ENCODE measurements at places on chromosomes 1 and 21.

- DNase-seq = no peak
Observed at GRCh38 chr1:157099633-157100009, at the start of gene ETV3L. TSS of gene ETV3L (minus strand) at chr1:157099808. CDS start at chr1:157099523, 285 bp downstream.

GRCh38 chr1:112904831-112905261 lies 51.1 kb downstream of the SLC16A1 start:
- DNase-seq = no peak

DNA sequence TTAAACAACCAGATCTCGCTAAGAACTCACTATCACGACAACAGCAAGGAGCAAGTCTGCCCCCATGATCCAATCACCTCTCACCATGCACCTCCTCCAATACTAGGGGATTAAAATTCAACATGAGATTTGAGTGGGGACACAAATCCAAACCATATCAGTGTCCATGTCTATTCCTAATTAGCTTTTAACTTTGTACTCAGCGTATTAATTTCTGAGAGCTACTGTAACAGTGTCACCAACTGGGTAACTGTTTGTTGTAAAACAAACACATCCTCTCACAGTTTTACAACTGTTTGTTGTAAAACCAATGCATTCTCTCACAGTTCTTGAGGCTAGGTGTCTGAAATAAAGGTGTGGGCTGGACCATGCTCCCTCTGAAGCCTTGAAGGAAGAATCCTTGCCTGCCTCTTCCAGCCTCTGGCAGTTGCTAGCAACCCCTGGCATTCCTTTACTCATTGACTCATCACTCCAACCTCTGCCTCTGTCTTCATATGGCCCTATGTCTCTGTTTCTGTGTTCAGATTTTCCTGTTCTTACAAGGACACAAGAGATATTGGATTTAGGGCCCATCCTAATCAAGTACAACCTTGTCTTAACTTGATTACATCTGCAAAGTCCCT lies 121.2 kb downstream of the LTN1 start:
- DNase-seq = no peak

- DNase-seq = no peak
Observed at GRCh38 chr1:4161366-4162006, 261.4 kb upstream of the C1orf174 start.

DNA sequence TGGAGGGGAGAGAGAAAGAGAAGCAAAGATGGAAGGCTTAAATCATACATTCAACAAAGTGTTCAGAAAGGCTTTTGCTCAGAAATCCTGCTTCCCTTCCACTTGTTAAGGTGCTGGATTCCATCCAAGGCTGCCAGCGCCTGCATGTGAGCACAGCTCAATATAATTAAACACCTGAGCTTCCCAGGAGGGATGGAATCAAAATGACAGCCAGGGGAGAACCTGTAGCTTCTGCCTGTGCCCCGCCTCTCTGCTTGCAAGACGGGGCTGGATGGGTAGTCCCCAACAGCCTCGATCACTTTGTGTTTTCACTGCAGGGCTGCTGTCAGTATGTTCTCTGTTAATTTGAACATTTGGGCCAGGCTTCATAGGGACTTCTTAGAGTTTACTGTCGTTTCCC lies 225.7 kb downstream of the KCNH1 start:
- peak; percentile 10 for DNase-seq

DNA sequence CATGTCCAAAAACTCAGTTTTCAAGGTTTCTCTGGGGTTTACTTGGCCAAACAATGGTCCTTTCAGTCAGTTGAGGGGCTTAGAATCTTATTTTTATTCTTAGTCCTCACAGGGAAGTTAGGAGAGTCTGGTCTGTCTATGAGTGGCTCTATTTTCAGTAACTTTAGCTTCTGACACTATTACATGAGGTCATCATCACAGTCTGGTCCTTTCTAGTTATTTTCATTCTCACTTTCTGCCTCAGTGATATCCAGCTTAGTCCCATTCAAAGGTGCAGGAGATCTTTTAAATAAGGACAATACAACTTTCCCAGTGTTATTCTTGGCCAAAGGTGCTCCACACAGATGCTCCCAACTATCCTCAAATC lies 30.0 kb upstream of the FGGY start:
- DNase-seq = no peak

DNA sequence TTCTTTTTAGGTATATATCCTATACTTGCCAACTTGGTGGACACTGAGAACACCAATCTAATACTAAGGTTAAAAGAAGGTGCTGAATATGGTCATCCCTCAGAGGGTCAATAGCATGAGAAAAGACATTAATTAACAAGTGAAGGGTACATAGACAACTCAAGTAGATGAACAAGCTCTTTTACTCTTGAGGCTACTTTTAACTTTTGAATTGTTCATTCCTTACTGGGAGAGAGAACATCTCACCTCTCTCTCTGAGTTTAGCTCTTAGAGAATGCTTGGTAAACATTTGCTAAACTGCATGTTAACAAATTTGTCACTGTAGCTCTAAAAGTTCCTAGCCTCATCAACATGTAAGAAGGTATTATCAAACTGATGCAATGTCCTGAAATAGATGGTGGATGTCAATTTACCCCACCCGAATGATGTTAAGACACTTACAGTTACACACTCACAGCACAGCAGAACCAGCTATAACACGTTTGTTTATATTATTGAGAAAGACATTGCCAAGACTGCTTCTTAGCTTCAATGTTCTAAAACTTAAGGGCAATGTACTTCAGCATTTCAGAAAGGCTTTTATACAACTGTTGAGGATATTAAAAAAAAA lies 35.9 kb downstream of the HEATR1 start:
- DNase-seq = no peak

- DNase-seq = no peak
Observed at GRCh38 chr1:214503553-214503952, 47.8 kb downstream of the PTPN14 start.

DNA sequence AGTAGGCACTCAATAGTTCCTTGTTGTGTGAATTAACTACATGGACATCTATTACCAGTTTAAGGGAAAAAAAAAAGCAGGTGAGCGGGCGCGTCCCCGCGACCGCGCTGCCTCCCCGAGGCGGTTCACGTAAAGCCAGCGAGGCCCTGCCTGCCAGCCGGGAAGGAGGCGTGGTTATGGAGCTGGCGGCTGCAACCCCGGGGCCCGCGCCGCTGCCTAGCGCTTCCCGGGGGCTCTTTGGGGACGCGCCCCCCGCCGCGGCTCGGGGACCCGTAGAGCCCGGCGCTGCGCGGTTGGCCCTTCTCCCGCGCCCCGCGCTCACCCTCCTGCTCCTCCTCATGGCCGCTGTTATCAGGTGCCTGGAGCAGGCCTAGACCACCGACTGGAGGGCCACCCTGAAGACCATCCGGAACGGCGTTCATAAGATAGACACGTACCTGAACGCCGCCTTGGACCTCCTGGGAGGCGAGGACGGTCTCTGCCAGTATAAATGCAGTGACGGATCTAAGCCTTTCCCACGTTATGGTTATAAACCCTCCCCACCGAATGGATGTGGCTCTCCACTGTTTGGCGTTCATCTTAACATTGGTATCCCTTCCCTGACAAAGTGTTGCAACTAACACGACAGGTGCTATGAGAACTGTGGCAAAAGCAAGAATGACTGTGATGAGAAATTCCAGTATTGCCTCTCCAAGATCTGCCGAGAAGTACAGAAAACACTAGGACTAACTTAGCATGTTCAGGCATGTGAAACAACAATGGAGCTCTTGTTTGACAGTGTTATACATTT lies 2.6 kb upstream of the CC2D1B start:
- peak; percentile 51 for DNase-seq

GRCh38 chr21:46245213-46245915 lies 16.8 kb upstream of the LSS start:
- DNase-seq = no peak

- no peak for DNase-seq
Observed at GRCh38 chr21:29194342-29194741, 63.9 kb downstream of the MAP3K7CL start.

DNA sequence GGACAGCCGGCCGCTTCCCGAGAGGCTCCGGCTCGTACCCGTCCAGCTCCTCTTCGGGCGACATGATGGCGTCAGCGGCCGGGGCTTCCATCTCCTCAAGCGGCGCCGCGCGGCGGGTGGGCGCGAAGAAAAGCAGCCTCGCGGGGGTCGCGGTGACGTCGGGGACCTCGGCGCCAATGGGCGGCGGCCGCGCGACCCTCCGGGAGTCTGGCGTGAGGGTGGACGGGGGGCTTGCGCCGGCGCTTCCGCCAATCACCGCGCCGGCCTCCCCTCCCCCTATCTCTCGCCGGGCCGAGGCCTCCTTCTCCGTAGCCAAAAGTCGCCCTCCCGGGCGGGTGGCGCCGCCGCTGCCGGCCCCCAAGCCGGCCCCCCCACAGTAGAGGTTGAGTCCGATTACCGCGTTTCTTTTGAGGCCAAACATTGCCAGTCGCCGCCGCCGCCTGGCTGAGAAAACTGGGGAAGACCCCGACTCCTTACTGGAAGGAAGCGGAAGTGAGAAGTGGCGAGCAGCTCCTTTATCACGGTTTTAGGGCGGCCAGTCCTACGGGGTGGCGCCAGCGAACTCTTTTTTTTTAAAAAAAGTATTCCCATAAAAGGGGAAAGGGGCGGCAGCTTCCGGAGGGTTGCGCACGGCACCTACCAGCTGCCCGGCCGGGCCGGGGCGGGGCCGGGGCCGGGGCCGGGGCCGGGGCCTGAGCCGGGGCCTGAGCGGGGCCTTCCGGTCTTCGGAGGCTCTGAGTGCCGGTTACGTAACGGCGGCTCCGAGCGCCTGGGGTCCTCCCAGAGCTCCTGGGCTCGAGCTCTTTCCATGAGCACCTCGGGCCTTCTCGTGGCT lies at the start of gene MCL1:
MCL1 (minus strand) TSS at position 501 of the 835 bp plus-strand sequence; CDS start at position 421, 80 bp downstream.
- peak; percentile 98 for DNase-seq

DNA sequence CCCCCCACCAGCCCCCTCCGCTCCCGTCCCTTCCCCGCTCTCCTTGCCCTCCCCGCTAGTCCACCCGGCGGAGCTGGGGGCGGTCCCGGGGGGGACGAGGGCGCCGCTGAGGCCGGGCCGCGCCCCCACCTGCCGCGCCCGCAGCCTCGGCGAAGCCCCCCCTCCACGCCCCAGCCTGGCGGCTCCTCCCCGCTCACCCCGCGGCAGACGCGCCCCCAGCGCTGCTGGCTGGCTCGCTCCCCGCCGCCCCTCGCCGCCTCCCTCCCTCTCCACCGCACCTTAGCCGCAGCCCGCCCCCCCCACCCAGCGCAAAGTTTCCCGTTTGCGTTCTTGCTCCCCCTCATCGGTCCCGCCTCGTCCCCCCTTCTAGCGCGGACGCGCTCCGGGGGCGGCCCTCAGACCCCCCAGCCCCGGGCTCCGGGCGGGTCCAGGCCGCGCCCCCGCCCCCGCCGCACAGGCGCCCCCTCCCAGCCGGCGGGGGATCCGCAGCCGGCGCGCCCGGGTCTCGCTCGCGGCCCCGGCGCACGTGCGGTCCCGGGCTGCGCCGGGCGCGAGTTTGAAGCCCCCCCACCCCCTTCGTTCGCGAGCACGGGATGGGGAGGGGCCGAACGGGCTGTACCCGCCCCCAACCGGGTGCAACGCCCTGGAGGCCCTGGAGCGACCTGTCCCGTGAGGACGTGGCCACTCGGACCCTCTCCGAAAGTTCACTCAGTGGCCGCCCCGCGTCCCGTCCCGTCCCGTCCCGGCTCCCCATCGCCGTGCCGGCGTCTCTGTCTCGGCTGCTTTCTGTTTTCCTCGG lies 623 bp downstream of the PTPRF start:
- DNase-seq = no peak

- DNase-seq = no peak
Observed at GRCh38 chr1:27513958-27514357, 24.0 kb upstream of the WASF2 start.

Measured in NCI-H2081 treated with DMSO at 0.1 percent for 48 hours (cell line).